ENCODE measurements at places on chromosomes 3 and 15. TPM values are rescaled to one million over a fixed set of nuclear protein-coding genes. Genes with fewer than 3 reads are reported as not detected.

DNA sequence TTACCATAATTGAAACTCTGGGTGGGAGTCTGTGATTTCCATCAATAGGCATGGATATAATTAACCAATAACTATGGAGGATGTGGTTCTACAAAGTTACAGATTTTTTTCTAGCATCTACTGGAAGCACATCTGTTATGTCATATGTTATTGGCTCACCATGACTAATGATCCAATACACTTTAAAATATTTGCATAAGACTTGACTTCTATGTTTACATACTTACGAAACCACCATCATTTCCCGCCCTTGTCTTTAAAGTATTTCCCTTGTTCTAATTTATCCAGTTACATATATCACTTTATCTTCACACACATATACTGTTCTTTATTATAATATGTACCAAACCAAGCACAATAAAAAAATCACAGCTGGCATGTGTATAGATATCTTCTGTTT lies 380.3 kb upstream of the CBLB start:
- no peak for DNase-seq

DNA sequence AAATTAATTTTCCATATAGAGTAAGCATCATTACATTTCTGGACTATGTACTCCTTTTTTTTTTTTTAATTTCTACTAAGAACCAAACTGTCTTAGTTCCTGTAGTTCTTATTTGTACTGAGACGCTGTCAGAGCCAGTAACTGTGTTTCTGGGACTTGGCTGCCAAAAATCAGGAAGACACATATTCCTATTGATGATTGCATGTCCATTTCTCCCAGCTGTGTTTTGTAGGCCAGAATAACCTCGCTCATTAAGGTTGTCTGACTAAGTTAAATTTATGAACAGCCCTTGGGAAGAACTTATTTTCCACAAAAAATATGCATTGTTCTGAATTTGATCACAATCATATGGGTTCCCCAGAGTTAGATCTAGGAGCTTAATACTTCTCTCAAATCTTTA lies 29.5 kb downstream of the PLSCR5 start:
- no peak for DNase-seq

- no peak for DNase-seq
These were observed 515.3 kb downstream of the SOX2 start for GRCh38 chr3:182226995-182227394.

- no peak for DNase-seq
These were observed 365 bp upstream of the PDCD6IP start for GRCh38 chr3:33798113-33798417.

GRCh38 chr15:86837294-86838061 lies 757.8 kb downstream of the AGBL1 start:
- DNase-seq: no peak

GRCh38 chr3:139118835-139119234 lies 74.1 kb upstream of the PRR23C start:
- no peak for DNase-seq

- no peak for DNase-seq
These were observed 31.5 kb upstream of the LDHAL6B start for GRCh38 chr15:59174835-59175831.

- no peak for DNase-seq
These were observed 184.2 kb upstream of the TPM1 start for GRCh38 chr15:62858343-62858742.

DNA sequence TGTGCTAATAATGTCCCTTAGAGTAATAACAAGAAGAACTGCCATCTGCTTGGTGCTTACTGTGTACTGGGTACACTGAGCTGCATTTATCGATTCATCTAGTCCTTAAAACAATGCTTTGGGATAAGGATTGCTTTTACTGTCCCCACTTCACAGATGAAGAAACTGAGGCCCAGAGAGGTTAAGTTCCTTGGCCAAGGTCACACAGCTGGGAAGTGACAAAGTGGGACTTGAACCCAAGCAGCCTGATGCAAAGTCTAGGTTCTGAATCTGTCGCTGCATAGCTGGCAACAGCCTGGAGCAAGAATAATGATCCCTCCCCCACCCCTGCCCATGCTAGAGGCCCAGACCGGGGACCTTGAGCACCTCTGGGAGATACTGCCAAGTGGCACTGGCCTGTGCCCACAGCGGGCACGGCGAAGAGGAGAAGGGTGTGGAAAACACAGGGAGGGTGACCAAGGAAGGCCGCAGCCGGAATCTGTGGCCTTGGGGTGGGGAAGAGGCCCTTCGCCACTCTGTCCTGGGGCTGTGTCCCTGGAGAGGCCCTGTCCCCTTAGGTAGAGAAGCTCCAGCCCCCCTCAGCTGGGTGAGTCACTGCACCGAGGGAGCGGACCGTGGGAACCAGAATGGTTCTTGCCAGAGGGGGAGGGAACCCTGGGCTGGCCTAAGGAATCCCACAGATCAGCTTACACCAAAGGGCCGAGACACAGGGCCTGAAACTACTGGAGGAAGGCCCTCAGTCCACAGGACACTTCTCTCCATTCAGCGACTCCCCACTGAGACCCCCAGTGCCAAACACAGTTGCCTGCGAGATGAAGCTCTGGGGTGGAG lies 3.5 kb downstream of the PLXND1 start:
- DNase-seq: no peak

DNA sequence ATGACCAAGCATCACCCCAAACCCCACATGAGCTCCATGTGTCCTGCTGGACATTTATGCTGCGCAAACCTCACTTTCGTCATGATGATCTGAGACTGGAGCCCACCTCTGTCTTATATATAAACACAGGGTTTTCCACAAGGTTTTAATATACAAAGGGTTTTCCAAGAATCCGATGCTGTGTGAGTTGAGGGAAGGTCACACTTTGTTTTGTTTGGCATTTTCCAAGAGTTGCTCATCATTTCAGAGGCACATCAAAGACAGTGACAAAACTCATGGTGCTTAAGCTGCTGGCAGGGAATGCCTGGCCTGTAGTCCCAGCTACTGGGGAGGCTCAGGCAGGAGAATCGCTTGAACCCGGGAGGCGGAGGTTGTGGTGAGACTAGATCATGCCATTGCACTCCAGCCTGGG lies 20.0 kb downstream of the EFCC1 start:
- DNase-seq: no peak

DNA sequence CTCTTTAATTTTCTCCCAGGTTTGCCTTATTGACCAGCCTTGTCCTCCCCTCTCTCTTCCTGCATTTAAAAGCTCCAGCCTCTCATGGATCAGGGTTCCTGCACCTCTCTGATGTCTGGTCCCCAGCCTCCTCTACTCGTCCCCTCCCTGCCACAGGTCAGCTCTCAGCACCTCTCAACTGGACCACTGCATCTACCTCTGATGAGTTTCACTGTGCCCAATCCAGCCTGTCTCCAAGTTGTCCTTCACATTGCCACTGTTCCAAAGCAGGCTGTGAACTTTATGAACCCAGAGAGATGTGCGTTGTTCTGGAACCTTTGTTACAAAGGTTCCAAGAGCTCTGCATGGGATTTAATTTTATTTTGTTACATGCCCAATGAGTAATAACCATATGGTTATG lies 76.6 kb downstream of the SLCO3A1 start:
- DNase-seq: no peak

DNA sequence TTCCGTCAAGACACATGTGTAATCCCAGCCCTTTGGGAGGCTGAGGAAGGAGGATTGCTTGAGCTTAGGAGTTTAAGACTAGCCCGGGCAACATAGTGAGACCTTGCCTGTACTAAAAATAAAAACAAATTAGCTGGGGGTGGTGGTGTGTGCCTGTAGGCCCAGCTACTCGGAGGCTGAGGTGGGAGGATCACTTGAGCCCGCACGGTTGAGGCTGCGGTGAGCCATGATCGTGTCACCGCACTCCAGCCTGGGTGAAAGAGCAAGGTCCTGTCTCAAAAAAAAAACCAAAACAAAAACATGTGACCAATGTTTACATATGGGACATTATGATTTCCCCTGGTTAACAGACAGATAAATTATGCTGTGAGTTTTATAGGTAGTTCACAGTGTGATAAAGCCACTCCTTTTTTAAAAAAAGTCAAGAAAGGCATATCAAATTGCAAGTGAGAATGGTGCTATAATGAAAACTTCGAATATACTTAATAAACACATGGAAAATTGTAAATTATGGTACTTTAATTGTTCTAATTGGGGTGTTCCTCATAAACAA lies 9.2 kb downstream of the BBX start:
- no peak for DNase-seq

- DNase-seq: no peak
These were observed 18.0 kb upstream of the RAB7A start for GRCh38 chr3:128707928-128708494.

GRCh38 chr3:9914559-9915253 lies 2.2 kb upstream of the IL17RC start:
- no peak for DNase-seq

DNA sequence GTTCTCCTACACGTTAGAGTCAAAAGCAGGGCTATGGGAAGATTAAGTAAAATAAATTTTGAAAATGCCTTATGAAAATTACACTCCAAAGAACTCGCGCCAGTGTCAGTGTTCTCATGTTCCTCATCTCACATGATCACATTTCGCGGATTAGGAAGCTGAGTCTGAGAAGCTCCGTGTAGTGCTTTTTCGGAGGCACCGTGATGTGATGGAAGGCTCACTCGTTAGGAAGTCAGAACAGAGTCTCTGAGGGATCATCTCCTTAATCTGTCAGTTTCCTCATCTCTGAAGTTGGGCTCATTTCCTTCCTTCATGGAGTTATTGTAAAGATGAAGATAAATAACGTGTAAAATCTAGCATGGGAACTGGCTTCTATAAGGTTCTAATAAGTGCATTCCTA lies 3.2 kb downstream of the ADIPOQ start:
- DNase-seq: no peak

DNA sequence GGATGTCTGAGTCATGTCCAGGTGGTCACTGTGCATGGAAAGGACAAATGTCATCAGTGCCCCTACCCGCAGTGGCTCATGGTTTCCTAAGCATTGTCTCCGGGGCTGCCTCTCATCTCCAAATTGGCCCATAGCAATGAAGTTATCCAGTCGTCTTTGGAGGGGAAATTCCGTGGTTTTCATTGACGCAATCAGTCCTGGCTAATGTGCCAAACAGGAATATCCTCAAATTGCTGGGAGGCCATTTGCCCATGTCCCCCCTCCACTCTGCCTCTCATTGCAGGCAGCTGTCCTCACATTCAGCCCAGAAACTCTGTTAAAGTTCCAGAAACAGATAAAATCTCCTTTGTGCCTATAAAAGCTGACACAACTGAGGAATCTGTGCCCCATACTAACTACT lies 81.6 kb downstream of the MCTP2 start:
- DNase-seq: no peak

DNA sequence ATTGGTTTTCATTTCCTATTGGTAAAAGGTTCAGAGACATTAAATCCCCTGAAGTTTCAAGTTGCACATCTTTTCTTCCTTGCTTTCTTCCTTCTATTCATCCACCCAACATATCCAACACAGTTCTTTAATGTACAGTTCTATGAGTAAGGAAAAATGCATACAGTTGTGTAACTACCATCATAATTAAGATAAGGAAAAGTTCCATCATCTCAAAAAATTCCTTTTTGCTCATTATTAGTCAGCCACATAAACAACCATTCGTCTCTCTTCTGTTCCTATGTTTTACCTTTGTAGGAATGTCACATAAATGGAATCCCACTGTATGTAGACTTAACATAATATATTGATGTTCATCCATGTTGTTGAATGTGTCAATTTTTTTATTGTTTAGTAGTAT lies 211.1 kb upstream of the ADAMTS9 start:
- no peak for DNase-seq

GRCh38 chr3:187773233-187774184 lies 28.2 kb upstream of the BCL6 start:
- DNase-seq: no peak

- no peak for DNase-seq
These were observed 32.8 kb downstream of the XXYLT1 start for GRCh38 chr3:195238081-195238571.

GRCh38 chr3:59244343-59244742 lies 194.5 kb upstream of the CFAP20DC start:
- no peak for DNase-seq

GRCh38 chr15:67370206-67370954 lies 115.8 kb downstream of the IQCH start:
- no peak for DNase-seq

- no peak for DNase-seq
These were observed 336.4 kb downstream of the IL20RB start for GRCh38 chr3:137294139-137294538.

DNA sequence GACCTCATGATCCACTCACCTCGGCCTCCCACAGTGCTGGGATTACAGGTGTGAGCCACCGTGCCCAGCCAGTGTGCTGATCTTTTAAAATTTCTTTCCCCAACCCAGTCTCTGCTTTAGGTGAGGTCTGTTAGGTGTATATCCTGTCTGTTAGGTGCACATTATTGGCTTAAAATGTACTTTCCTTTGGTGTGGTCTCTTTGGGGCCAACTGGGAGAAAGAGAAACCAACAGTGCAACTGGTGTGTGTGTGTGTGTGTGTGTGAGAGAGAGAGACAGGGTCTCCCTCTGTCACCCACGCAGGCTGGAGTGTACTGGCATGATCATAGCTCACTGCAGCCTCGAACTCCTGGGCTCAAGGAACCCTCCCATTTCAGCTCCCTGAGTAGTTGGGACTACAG lies 50.3 kb upstream of the GNB5 start:
- DNase-seq: no peak

DNA sequence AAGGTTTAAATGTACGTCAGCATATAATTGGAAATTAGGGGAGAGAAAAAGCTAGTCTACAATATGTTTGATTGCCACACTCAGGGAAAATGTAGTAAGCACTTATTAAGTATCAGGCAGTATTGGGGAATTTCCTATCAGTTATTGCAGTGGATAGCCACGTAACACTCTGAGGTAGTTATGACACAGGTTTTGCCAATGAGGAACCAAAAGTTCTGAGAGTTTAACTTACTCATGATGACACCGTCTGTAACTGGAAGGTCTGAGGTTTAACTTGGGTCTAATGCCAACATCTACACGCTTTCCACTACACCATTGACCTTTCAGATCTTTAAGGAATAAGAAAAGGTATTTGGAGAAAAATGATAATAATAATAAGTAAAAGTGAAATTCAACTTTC lies 89.5 kb downstream of the ZMAT3 start:
- no peak for DNase-seq

DNA sequence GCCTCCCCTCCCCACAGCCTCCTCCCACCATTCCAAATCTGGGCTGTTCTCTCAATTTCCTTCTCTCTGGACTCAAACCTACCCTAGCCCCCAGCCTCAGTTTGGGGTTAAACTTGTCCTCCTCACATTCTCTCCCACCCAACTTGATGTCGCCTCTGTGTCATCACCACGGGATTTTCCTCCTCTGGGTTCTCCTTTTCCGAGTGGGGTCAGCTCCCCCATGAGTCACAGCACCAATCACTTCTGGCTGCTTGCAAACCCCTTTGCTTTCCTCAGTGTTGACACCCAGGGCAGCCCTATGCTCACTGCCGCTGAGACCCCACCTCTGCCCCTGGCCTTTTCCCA lies 451 bp downstream of the CCR5AS start:
- peak; percentile 70 for DNase-seq

The CD80 gene
- total RNA-seq: 0.41 TPM

The FBXL22 gene
- total RNA-seq: 1.6 TPM

The SERPINI2 gene
- total RNA-seq: not detected

The GATM gene
- 0.55 TPM for total RNA-seq

The PLCH1 gene
- 0.20 TPM for total RNA-seq

The MANF gene
- 30.2 TPM for total RNA-seq

The TLR9 gene
- total RNA-seq: 0.08 TPM

The GP9 gene
- total RNA-seq: not detected

The CXCR6 gene
- total RNA-seq: 1.7 TPM

The SH2D7 gene
- total RNA-seq: not detected

The CILP gene
- 0.33 TPM for total RNA-seq

The PRR20G gene
- not detected for total RNA-seq

The ECE2 gene
- total RNA-seq: not detected

The ICE2 gene
- total RNA-seq: 20.4 TPM

The CDC25A gene
- total RNA-seq: not detected

The LRRIQ4 gene
- total RNA-seq: not detected

The THRB gene
- total RNA-seq: not detected

The NR1D2 gene
- total RNA-seq: 113 TPM

Measured in CD4-positive, alpha-beta T cell (primary cell).